Forelimb muscle (tissue), 1 donor: ENCODE measurements at places on chromosomes 7 and 10. TPM values are rescaled to one million over a fixed set of nuclear protein-coding genes. Genes with fewer than 3 reads are reported as not detected.
A peak's percentile ranks its signal among the peaks of the same experiment; 100 is the strongest.

GRCh38 chr10:77041636-77042258, 595.9 kb downstream of the KCNMA1 start:
- DNase-seq: no peak

GRCh38 chr7:94348142-94348541, 46.6 kb upstream of the COL1A2 start:
- DNase-seq: peak; percentile 94

- DNase-seq: no peak
These were observed 99.9 kb upstream of the IKZF1 start for GRCh38 chr7:50204581-50204980.

GRCh38 chr7:45920502-45921380, at the start of gene IGFBP3:
TSS of gene IGFBP3 (minus strand) at chr7:45921272. CDS start at chr7:45921140, 132 bp downstream.
- DNase-seq: no peak

GSTO2 gene
- 0.99 TPM for polyA plus RNA-seq

BTBD16 gene
- polyA plus RNA-seq: 0.13 TPM

DNA sequence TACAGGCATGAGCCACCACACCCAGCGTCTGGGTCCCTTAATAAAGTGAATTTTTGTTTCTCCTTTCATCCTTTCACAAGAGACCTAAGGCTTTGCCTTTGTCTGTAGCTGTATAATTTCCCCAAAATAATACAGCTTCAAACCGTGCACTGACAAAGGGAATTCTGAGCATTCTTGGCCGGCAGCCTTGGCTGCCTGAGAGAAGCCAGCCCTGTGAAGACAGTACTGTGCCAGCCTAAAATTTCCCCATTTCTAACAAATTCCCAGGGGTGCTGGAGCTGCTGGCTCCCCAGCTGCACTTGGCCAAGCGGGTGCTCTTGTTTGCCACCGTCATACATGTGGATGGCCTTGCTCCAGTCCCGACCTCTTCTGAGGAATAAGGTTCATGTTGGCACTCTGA, 106.2 kb downstream of the ZMYND11 start:
- no peak for DNase-seq

TMEM176B gene
- polyA plus RNA-seq: 14.4 TPM

DNA sequence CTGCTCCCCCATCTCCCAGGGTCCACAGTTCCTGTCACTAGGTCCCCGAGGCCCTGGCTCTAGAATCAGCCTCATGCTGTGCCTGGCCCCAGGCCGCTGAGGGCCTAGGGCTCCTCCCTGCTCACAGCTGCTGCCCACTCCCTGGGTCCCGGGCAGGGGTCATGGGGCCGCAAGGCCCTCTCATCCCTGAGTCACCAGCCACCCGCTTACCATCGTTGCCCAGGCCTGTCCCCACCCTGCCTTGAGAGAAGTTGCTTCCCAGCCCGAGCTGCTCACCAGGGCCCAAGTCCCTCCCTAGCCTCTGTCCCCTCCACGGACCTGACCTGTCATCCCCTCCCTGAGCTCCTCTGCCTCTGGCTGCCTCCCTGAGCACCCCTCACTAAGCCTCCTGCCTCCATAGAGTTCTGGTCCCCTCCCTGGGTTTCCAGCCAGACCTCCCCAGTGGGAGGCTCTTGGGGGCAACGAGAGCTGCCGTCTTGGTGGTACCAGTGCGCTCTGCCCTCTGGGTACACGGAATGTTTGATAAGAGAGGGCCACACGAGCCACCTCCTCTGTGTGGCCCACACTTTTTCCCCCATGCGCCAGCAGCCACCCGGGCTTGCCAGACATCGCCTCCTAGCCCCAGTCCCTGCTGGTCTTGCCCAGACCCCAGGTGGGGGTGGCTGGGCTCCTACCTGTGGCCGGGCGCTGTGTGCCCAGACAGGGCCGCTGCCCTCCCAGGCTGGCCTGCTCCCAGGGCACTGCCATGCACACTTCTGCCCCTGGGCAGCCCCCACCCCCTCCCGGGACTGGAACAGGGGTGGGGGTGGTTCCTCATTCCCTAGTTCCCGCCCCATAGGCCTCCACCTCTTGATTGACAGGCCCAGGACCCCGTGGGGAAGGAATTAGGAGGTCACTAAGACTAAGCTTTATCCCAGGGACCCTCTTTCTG, 21.3 kb downstream of the MLXIPL start:
- DNase-seq: no peak
